Tibial artery (tissue), 4 donors: ENCODE measurements at places on chromosomes 12 and 14.

GRCh38 chr14:67572608-67573007 is 27.5 kb downstream of the PIGH start:
- DNase-seq: peak; percentile 38

DNA sequence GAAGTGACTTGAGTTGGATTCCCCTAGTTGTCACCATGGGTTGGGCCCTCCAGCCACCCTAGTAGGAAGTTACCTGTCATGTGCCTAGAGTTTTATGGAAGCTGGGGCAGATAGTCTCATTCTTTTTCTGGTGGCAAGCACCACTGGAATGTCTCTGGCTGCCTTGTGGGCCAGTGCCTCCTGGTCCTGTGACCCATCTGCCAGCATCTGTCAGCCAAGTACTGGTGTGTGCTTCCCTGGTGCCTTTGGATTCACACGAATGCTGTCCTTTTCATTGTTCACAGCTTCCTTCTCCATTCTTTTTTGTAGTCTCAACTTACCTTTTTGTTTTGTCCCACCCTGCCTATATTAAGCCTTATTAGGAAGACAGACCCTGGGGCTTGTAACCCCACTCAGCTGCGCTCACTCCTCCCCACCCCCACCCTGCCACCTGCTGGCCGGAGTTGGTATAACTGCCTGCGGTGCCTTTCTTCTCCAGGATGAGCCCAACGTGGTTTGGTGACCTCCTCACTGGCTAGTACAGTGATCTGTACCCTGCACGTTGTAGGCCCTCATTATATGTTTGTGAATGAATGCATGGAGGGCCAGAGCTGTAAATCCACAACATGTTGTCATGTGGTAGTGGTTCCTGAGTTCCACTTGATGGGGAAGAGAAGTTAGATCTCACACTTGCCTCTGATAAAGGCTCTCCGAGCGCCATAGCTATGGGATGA is 125.7 kb downstream of the TSPAN9 start:
- no peak for DNase-seq

DNA sequence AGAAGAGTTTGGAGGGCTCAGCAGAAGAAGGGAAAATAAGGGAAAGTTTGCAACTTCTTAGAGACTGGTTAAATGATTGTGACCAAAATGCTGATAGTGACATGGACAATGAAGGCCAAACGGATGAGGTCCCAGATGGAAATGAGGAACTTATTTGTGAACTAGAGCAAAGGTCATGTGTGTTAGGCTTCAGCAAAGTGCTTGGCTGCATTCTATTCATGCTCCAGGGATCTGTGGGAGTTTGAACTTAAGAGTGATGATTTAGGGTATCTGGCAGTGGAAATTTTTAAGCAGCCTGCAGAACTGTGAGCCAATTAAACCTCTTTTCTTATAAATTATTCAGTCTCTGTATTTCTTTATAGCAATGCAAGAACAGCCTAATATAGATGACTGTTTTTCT is 88.9 kb upstream of the ARHGAP5 start:
- DNase-seq: no peak

DNA sequence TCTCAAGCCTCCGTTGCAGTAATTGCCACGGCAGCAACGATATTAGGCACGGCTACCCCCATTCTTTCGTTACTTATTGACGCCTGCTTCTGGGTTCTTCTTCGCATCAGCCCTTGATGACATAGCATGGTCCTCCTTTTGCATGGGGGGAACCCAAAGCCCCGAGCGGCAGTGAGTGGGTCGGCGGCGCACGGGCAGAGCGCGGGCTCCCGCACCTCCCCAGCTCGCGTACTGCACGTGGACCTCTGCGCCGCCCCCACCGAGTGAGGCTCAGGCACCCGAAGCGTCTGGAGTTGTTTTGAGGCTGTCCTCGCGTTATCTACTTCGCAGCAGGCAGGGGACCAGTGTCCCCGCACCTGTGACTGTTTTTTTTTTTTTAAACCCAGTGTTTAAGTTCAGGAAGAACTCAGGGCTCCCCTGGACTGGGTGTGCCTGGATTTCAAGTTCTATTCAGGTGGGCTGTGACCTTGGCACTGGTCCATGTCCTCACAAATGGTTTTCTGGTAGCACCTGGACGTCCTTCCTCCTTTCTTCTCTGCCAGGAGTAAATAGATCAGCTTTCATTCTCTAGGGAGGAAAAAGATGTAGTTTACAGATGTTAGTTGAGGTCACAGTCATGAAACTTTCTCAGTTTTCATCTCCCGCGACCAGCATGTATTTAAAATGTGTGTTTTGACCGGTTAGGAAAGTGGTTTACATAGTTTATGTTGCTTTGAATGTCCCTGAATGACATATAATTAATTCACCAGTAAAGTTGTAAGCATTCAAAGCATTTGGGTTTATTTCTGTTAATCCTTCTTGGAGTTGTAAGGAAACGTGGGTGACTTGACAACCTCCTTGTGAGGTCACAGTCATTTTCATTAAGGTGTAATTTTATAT is 1.4 kb upstream of the FOXN4 start:
- no peak for DNase-seq

DNA sequence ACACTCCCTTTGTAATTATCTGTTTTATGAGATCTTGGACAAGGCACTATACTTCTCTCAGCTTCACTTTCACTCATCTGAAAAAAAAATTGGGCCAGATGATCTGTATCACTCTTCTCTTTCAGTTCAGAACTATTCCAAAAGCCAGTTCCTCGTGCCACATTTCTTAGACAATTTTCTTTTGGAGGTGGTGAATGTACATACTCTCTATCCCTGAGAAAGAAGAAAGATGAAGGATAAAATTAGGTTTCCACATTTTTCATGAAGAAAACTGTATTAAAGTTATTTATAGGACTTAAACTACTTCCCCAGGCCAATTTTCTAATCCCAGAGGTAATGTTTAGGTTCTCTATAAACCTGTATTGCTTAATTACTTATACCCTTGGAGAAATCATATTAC is 171.6 kb downstream of the SLC6A15 start:
- DNase-seq: no peak

DNA sequence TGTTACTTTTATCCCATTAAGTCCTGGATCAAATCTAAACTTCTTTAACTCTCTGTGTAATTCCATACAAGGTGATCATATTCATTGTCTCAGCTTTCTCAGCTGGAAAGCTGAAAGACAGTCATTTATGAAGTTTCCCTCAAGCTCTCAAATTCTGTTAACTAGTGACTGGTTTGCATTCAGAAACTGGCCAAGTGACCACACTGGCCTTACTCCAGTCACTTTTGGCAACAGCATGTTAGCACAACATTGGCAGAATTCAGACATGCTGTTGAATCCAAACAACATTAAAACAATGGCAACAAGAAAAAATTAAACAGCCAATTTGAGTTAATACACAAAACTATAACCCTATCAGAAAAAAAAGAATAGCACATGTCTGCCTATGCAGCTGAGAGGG is 343.3 kb downstream of the MDGA2 start:
- DNase-seq: no peak

DNA sequence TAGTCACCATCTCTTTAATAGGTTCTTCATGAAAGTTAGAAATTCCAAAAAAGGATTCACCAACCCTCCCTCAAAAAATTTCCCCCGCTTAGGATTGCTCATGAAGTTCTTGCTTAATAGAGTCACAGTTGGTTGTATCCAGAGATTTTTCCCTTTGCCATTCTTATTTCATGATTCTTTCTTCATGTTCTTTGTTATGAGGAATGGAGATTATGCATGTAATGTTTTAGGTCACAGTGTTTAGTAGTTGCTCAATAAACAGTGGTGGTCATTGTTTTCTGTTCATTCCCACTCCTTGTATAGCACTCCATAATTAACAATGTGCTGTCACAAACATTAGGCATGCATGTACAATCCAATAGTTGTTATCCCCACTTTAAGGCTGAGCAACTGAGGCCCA is 51.2 kb upstream of the RTRAF start:
- no peak for DNase-seq

DNA sequence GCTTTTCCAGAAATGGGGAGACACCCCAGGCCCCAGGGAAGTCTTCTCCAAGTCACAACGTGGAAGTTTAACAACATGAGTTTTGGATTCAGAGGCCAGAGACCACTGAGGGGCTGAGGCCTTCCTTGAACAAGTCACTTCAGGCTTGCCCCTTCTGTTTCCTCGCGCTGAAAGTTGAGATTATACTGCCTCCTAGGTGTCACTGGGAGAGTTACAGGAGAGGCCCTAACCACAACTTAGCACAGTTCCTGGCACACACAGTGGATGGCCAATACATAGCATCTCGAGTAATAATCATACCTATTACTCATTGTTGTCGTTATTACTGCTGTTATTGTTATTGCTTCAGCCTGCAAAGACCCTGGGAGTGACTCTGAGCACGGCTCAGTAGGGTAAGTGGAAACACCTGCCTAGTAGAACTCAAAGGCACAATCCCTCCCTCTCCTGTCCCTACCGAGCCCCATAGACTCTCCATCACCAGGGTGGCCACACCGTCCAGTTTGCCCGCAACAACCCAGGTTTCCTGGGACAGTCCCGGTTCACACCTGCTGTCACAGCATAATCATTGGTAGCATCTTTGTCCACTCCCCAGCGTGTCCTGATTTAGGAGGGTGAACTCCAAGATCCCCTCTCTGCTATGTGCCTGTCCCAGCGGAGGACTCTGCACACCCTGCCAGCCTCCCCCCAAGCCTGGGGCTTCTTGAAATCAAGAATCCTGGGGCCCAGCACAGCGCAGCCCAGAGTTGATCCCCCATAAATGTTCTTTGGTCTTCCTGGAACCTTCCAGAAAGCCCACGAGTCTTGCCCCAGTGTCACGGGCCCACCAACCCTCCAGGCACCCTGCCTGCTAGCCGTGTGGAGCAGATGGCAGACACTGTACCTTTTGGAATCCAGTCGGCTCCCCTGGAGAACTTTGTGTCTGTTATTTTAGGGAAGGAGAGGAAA is 85.0 kb downstream of the SYNE3 start:
- no peak for DNase-seq

DNA sequence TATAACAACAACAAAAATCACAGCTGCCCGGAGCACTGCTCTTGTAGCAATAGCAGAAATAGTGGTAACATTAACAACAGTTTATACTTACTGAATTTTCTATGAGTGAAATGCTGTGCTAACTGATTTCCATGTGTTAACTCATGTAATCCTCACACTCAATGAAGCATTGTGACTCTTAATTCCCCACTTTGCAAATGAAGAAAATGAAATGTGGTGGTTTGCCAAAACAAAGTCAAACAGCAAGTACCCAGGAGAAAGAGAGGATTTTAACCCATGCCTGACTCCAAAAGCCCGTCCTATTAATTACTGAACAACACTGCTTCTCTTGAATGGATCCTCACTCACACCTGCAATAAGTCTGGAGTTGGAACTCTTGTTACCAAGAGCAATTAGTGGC is 123.5 kb downstream of the MED13L start:
- DNase-seq: no peak

DNA sequence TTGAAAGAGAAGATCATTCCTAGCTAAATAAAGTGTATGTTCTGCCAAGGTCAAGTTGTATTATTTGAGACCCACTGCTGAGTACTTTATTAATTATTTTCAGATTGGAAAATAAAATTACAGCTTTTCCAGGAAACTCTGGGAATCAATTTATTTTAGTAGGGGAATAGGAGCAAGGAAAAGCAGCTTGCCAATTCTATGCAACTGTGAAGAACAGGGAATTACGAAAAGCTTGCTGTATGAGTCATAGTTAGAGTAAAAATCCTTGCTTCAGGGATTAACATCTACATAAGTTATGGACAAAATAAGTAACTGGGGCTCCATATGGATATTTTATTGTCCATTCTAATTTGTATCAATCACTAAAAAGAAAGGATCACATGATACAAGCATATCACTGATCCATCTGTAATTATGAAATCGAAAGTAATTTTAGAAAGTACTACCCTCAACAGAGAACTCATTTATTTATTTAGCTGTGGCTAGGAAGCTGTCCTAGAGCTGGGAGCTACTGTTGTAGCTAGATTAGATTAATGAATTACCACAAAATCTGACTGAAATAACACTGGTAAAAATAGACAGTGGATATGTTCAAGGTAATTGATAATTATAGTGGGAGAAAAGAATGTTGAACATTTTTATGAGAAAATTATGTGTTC is 303.5 kb upstream of the NPAS3 start:
- DNase-seq: no peak

- DNase-seq: no peak
Observed at GRCh38 chr12:130965668-130966067, 12.0 kb downstream of the ADGRD1 start.

DNA sequence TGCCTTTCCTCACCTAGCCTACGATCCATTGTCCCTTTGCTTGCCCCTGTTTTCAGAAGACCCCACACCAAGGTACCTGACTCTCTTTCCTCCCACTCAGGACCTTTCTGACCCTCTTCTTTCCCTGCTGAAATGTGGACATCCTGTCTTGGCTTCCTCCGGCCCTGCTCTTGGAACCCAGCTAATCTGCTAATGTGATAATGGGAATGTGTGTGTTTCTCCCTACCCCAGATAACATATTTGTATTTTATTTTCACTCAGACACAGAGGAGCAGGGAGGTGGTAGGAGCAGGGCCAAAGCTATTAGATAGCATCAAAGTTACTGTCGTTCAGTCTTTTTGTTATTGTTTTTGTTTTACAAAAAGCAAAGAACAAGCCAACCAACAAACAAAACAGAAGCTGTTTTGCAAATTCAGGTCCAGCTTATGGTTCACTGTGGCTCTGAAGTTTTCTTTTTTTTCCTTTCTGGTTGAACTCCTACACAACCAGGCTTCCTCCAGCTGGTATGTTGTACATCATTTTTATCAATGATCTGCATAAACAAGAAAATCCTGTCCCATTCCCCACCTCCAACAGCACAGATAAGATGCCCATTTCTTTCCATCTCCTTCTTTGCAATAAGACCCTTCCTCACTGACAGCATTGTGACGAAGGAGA is 137.3 kb downstream of the C12orf75 start:
- DNase-seq: no peak

DNA sequence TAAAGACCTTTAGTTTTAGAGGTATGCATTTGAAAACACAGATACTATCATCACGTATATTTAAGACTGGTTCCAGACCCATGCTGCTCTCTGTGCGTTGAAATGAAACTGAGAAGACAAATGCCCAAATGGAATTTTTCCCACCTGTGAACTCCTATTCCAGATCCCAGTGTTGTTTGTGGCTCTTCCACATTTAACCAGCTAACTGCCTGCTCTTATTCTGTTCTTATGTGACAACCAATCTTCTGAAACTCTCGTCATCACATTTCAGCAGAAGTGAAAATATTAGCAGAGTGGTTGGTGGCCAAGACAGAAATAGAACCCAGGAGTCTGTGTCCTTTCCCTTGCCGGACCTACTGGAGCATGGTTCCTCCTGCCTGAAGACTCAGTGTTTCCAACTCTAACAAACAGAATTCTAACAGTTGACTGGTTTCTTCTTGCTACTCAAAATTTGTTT is 460.2 kb downstream of the RAD51B start:
- DNase-seq: no peak

DNA sequence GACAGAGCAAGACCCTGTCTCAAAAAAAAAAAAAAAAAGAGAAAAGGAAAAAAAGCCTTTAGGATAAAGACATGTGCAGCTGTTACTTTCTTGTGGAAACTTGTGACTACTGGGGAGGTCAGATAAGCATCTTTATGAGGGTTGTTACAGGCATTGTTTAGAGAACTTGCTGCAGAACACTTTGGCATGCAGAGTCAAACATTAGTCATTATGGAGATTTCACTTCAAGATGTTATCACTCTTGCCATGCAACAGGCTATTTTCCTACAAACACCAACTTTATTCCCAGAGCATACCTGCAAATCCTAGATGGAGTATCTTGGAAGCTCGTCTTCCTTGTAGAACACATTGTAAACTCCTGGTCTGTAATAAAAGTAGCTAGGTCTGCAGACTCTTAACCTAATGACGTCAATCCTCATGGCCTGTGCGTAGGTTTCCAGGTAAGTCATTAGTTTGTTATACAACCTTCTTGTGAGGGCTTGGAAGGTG is 36.3 kb upstream of the WDR89 start:
- DNase-seq: no peak

- no peak for DNase-seq
Observed at GRCh38 chr12:14403711-14404196, 38.3 kb downstream of the ATF7IP start.
